GM12865 (cell line): ENCODE measurements at places on chromosomes 4 and X.
A peak's percentile ranks its signal among the peaks of the same experiment; 100 is the strongest.

DNA sequence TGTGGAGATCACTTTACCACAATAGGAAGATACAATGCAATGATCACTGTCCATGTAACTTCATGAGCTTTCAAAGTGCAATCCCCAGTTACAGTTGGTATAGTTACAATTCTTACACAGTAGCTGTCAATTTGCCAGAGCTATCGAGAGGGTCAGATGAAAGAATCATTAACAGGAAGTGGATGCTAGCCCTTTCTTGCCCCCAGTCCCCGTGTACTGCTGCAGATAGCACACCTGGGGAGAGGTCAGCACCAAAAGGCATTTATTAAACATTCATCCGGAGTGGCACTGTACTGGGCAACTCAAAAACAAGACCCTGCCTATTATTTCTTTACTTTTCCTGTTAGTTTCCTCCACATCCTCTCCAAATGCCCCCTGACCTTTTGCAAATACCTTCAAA lies 47.7 kb downstream of the SOD3 start:
- no peak for DNase-seq

DNA sequence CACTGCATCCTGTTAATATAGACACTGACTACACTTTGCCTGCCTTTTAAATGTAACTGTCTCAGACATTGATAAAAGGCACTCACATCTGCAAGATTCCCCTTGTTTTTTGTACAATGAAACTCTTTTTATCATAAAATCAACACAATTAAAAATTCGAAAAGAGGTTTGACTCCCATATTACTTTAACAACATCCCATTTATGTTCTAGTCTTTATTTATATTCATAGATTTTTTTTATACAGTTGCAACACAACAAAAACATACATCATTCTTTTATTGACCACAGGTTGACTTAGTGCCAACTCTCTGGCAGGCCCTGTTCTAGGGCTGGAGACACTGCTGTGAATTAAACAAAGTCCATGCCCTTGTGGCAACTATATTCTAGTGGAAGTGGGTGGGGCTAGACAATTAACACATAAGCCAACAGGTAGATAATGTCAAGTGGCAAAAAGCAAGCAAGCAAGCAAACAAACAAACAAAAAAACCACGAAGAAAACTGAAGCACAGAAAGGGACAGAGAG lies 36.8 kb downstream of the ANK2 start:
- DNase-seq, result no peak

GRCh38 chrX:154714925-154715324 lies 36.0 kb downstream of the GAB3 start:
- DNase-seq, result peak; percentile 62

GRCh38 chr4:1533501-1534064 lies 127.3 kb upstream of the NKX1-1 start:
- no peak for DNase-seq
